ENCODE measurements at places on chromosomes 6 and 20.
A peak's percentile ranks its signal among the peaks of the same experiment; 100 is the strongest.

DNA sequence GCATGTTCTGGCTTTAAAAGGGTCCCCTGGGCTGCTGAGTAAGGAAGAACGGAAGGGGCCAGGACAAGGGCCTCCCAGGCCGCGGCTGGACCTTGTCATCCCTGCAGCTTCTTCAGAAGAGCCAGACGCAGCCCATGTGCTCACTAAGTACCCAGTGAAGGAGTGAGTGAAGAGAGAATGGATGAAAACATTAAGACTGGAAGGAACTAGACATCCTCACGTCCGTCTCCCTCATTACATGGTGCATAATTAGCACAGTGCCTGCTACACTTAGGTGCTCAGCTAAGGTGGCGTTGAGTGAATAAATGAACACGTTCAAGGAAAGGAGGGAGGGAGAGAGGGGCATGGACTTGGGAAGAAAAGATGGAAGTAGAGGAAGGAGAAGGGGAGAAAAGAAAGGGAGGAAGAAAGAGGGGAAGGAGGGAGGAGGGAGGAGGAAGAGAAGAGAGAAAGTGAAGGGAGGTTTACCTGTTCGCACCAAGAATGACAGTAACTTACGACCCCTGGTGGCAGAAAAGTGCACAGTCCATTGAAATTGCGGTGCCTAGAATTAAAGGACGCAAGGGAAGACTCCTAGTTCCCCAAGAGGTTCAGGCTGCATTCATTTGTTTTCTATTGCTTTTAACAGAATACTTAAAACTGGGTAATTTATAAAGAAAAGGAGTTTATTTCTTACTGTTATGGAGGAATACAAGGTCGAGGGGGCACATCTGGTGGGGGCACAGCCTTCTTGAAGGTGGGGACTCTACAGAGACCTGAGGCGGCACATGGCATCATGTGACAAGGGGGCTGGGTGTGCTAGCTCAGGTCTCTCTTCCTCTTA lies 8.0 kb downstream of the TP53RK start:
- peak; percentile 88 for DNase-seq

DNA sequence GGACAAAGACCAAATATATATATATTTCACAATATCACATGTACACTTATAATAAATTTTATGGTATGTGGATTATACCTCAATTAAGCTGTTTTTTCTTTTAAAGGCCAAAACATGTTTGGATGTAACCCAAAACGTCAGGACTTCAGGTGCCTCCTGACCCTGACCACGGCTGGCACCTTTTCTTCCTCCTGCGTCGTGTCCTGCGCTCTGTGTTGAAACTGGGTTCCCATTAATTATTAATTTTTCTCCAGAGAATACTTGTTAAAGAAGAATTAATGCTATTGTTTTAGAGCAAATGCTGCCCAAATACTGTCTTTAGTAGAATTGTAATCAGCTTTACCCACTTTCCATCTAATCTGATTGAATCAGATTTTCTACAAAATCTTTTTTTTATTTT lies 46.7 kb upstream of the VSX1 start:
- DNase-seq, result no peak

GRCh38 chr6:2797564-2798031 lies 32.4 kb downstream of the WRNIP1 start:
- DNase-seq, result no peak

DNA sequence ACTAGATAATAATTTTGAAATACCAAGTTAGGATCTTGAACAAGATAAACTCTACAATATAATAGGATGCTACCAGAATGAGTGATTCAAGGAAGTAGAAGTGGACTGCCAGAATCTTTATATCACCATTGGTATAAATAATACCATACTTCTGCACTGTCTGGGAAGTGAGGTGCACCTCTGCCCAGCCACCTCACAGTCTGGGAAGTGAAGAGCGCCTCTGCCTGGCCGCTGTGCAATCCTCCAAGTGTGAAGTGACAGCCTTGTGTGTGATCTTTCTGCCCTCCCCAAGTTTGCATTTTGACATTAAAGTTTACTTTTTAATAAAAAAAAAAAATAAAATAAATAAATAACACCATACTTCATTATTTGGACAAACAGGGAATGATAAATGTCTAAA lies 18.8 kb downstream of the LATS1 start:
- DNase-seq, result peak; percentile 29

DNA sequence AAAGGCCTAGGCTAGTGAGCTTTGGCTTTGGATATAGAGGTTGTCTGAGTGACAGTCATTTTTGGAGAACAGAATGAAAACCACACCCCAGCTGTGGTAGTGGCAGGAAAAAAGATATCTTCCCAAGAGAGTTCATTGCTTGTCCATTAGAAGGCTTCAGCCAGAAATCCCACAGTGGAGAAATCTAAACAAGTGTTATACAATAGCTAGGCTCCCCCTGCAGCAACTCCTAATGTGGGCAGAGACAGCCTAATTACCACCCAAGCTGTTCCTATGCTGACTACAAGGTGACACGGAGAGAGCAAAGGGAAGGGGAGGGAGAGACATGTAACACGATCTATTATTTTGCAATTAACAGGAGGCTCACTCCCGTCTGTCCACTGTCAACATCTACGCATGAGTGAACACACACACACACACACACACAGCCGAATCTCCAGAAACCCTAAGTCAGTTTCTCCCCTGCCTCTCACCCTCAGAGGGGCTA lies 147.5 kb upstream of the TCF21 start:
- DNase-seq, result no peak

DNA sequence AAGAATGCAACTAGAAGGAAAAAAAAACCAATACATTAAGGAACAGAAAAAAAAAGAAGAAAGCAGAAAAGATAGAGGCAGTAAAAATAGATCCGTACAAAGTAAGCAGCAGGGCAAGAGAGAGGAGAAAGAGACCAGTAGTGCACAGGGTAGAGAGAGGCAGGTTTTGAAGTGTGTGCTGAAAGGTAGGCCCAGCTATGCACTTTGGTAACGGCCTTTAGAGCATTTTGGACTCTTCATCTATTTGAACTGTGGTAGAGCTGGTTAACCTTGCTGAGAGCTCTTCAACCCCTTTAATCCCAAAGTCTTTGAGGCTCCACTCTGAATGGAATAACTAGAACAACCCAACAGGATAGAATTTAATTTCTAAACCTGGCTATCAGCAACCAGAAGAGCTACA lies 45.2 kb downstream of the ADGRB3 start:
- no peak for DNase-seq

- no peak for DNase-seq
Measured at GRCh38 chr6:14856177-14856576, 389.7 kb upstream of the JARID2 start.

DNA sequence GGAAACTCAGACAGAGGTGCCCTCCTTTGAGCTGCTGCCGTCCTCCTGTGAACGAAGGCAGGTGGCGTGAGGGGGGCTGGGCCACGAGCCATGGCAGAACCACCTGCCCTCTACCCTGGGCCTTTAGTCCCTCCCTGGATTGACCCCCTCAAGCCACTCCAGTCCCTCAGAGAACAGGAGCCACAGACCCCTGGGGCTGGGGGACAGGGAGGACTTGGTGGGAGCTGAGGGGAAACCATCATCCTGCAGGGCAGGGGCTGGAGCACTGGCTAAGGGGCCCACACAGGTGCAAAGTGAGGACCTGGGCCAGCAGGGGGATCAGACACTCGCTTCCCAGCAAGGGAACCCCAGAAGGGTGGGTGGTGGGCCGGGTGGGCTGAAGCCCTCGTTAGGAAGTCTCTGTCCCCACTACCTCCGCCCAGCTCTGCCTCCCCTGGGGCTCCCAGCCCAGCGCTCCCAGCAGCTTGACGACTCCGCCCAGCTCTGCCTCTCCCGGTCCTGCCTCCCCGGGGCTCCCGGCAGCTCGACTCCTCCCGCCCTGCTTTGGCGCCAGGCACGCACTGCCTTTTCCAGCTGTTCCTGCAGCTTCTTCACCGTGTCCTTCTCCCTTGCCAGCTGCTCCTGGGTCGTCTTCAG lies 44.4 kb downstream of the DSTN start:
- peak; percentile 9 for DNase-seq

DNA sequence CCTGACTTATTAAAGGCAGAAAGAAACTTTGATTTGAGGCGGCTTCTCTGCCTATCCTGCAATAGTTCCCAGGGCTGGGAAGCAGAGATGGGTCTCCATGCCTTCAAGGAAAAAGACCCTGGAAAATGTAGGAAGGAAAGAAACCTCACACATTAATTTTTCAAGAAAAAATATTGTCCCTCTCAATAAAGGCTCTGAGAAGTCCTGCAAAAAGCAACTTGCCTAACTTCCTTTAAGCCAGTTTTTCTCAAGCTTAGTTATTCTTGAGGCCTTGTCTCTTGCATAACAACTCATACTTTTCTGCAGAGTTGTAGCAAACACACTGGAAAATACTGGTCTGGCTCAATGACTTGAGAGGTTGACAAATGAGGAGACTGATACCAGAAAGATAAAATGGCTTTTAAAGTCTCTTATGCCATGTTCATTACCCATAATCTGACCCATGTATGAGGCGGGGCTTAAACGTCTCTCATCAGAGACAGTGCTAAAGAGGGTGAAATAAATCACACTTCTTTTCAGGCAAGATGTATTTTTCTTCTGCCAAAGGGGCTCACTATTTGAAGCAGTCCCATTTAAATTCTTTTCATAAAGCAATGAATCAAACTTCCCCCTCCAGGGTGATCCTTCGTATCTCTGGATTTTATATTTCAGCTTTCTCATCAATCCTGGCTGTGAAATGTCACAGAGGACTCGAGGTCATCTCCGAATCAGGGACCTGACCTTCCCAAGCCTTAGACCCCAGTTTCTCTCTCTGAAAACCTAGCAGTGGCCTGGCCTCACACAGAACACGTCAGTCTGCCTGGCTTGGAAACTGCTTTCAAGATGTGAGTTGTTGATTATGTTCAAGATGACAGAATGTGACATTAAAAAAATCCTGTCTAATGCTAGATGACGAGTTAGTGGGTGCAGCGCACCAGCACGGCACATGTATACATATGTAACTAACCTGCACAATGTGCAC lies 82.3 kb upstream of the KCNG1 start:
- DNase-seq, result no peak

- DNase-seq, result peak; percentile 83
Measured at GRCh38 chr6:44237813-44238433, 9.0 kb upstream of the HSP90AB1 start.

GRCh38 chr6:100780648-100781047 lies 100.5 kb downstream of the ASCC3 start:
- DNase-seq, result no peak

- peak; percentile 41 for DNase-seq
Measured at GRCh38 chr6:8082954-8083858, 19.0 kb upstream of the BLOC1S5 start.

GRCh38 chr6:122400462-122401089 lies 1.1 kb downstream of the HSF2 start:
- peak; percentile 54 for DNase-seq

GRCh38 chr6:158556113-158556512 lies 3.8 kb upstream of the TMEM181 start:
- no peak for DNase-seq

GRCh38 chr20:10558635-10559187 lies 115.1 kb downstream of the JAG1 start:
- no peak for DNase-seq

DNA sequence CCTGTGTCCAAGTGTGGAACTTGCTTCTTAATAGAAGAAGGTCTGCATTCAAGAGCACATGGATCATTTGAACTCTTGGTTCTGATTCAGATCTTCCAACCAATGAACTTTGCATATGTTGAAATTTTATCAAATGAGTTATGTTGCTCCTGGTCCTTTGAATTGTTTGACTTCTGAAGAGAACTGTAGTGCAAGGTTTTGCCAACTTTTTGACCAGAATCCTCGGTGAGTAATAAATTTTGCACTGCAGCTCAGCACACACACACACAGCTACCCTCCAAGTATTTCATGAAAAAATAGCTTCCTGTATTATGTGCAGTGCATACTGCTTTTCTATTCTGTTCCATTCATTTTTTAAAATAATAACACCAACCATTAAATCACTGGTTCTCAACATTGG lies 67.5 kb downstream of the BFSP1 start:
- DNase-seq, result no peak

- no peak for DNase-seq
Measured at GRCh38 chr20:63497138-63497945, 1.5 kb downstream of the EEF1A2 start.

DNA sequence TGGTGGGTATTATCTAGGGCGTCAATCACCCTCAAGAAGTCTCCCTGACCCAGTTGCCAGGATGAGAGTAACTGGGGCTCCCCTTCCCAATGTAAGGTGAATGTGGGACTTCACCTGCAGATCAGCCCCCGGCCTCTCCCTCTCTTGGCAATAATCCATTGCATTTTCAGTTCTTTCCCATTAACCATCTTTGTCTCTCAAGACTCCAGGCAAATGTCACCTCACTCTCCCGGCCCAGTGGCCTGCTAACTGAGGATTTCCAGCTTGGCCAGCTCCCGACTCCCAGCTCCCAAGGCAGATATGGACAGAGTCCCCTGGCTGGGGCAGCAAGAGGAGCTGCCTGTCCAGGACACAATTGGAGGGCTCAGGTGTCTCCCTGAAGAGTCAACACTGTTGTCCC lies 7.3 kb downstream of the ETV7 start:
- DNase-seq, result no peak

DNA sequence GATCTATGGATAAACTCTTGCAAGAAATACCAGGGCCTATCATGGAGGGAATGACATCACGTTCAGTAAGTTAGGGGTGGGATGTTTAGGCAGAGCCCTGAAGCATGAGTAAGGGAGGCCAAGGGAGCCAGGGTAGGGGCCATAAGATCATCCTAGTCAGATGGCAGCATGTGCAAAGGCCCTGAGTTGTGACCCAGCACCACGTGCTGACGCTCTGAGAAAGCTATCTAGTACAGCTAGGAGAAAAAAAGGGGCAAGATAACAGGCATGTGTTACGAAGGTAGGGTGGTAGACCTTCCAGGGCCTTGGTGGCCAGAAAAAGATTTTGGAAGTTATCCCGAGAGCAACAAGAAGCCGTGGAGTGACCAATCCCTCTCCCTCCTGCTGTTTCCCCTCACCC lies 22.3 kb downstream of the KCNB1 start:
- no peak for DNase-seq

- no peak for DNase-seq
Measured at GRCh38 chr6:40410821-40411220, 176.3 kb downstream of the LRFN2 start.

- DNase-seq, result no peak
Measured at GRCh38 chr6:56037601-56038000, 162.2 kb upstream of the BMP5 start.

- DNase-seq, result no peak
Measured at GRCh38 chr6:141445928-141446628, 686.6 kb upstream of the GJE1 start.

- DNase-seq, result peak; percentile 51
Measured at GRCh38 chr20:54063992-54064676, 6.3 kb downstream of the BCAS1 start.

GRCh38 chr6:148677594-148678476 lies 69.0 kb upstream of the UST start:
- peak; percentile 19 for DNase-seq

GRCh38 chr6:133551436-133551835 lies 310.3 kb downstream of the EYA4 start:
- no peak for DNase-seq

DNA sequence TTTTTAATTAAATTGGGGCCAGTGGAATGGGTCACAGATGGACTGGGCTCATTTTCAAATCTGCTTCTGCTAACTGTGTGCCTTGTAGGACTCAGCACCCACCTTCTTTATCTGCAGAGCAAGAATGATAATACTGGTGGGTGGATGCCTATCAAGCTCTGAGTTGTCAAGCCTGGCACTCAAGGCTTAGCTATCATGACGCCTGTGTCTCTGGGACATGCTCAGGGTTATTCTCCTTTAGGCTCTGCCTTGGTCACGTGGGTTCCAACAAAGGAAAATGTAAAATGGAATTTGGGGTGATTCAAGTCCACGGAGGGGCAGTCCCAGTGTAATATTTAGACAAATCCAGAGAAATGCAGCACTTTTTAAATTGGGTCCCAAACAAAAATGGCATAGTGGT lies 202.3 kb downstream of the TSHZ2 start:
- peak; percentile 45 for DNase-seq

GRCh38 chr20:47506335-47506734 lies 4.6 kb downstream of the NCOA3 start:
- no peak for DNase-seq
